ENCODE measurements at places on chromosomes 5 and 9.
A peak's percentile ranks its signal among the peaks of the same experiment; 100 is the strongest.

DNA sequence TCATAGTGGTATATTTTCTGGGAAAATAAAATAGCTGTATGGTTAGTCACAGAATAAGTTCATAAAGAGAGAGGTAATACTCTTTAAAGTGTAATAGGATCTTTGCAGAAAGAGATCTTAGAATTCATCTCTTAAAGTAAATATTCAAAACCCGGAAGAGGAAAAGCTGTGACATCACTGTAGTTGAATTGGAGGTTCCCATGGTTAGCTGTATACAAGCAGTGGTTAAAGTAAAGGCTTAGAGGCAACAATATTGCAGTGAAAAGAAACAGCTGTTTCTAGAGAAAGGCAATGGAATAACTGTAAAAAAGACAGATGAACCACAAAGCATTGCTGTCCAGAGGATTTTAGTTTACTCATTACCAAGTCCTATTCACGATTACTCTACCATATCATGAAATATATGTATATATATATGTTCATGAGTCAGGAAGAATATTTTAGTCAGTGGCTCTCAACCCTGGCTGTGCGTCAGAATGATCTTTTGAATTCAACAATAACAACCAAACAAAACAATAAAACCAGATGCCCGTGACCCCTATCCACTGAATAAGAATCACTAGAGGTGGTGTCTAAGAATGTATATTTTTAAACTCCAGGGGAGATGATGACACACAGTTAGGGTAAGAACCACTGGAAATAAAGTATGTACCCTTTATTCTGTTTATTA, 4.7 kb downstream of the ERCC6L2 start:
- DNase-seq, result peak; percentile 45

DNA sequence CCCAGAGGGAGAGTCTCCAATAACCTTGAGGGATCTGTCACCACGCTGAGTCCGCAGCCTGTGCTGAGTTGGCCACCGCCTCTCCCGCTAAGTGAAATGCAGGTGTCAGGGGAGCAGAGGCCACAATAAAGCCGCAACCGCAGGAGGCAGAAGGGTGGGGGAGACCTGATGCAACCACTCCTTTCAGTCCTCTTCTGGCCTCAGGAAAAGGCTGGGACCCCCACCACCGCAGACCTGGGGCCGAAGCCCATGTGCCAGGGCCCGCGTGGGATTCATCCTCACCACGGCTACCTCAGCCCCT, 576 bp downstream of the MAP1B start:
- DNase-seq, result no peak

DNA sequence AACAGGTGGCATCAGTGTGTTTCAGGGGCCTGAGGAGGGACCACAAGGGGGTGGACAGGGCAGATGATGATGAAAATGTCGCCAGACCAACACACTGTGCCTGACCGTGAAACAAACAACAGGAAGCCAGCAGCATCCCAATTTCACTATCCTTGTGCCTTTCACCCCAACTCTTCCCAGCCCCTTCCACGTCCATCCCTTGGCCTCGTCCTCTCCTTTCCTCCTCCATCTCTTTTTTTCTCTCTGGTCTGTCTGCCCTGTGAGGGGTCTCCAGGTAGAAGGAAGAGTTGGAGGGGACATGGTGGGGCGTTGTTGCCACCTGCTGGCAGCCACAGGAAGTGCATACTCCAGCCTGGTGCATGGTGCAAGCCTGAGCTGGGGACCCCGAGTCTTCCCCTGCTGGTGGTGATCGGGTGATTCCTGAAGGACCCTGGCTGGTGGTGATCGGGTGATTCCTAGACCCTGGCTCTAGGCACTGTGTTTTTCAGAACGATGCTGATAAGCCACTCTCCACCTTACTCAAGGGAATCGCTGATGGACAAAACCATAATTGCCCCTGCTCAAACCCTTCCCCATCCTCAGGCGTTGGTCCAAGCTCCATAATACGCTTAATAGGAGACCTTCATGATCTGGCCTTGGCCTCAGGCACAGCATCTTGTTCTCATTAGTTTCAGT, 21.7 kb upstream of the NSD1 start:
- peak; percentile 37 for DNase-seq

GRCh38 chr5:1735320-1735970, 64.2 kb downstream of the MRPL36 start:
- DNase-seq, result peak; percentile 43

DNA sequence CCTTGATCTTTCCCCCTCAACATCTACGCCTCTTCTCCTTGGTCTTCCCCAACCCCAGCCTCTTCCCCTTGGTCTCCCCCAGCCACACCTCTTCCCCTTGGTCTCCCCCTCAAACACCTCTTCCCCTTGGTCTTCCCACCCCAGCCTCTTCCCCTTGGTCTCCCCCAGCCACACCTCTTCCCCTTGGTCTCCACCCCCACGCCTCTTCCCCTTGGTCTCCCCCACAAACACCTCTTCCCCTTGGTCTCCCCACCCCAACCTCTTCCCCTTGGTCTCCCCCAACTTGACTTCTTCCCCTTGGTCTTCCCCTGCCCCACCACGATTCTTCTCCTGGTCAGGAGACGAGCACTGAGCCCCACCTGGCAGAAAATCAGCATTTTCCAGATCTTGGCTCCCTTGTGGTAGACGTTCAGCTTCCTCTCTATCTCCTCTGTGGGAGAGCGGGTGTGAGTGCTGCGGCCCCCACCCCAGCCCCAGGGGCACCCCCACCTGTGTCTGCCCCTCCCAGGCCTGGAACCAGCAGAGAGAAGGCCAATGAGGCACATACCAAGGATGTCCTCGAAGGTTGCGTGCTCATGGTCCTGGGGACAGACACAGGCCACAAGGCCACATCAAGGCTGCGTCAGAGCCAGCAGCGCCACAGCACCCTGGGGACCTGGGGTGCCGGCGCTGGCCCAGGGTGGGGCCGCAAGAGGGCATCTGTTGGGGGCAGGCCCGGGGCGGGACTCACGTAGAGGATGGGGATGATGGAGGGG, 7.0 kb downstream of the NSMF start:
- no peak for DNase-seq

DNA sequence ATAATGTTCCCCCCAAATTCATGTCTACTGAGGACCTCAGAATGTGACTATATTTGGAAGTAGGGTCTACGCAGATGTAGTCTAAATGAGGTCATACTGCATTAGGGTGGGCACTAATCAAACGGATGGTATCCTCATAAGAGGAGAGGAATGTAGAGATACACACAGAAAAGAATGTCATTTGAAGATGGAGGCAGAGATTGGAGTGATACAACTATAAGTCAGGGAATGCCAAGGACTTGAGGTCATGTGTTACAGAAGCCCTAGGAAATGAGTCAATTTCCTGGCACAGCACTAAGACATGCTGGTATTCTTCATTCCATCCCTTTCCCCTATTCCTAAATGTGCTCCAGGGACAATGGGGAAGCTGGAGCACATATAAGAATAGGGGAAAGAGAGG, 758 bp upstream of the PDCD1LG2 start:
- no peak for DNase-seq

- no peak for DNase-seq
Observed at GRCh38 chr9:13513716-13514444, 234.4 kb upstream of the MPDZ start.

DNA sequence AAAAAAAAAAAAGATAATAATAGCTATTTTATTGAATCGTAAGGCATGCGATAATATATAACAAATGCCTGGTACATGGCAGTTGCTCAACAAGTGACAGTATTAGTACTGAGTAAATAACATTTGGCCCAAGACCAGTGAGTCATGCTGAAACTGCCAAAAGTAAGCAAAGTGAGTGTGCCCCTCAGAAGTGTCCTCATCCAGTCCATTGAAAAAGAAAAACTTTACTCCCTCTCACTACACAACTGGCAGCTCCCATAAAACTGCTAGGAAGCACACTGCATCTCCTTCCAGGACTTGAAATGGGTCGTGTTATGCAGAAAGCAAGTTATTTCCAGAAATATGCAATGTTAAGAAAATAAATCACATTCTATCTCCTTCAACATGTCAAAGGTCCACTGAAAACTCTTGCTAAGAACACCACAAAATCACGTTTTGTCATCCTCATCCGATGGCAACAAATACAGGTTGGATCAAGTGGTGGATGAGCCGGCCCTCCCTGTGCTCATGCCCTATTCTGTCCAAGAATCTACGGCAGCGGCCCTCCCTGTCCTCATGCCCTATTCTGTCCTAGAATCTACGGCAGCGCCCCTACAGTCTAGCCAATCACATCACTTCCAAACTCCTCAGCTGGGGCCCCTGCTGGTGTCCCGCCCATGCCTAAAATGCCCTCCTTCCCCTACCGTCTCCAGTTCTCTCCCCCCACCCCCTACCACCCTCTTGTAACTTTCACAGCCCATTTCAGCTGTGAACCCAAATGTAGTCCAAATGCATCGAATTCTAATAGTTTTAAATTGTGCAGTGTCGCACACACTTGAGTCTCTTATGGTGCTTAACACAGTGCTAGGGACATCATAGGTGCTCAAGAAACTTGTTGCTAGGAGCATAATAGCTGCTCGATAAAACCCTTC, 12.5 kb downstream of the PTCH1 start:
- DNase-seq, result no peak

DNA sequence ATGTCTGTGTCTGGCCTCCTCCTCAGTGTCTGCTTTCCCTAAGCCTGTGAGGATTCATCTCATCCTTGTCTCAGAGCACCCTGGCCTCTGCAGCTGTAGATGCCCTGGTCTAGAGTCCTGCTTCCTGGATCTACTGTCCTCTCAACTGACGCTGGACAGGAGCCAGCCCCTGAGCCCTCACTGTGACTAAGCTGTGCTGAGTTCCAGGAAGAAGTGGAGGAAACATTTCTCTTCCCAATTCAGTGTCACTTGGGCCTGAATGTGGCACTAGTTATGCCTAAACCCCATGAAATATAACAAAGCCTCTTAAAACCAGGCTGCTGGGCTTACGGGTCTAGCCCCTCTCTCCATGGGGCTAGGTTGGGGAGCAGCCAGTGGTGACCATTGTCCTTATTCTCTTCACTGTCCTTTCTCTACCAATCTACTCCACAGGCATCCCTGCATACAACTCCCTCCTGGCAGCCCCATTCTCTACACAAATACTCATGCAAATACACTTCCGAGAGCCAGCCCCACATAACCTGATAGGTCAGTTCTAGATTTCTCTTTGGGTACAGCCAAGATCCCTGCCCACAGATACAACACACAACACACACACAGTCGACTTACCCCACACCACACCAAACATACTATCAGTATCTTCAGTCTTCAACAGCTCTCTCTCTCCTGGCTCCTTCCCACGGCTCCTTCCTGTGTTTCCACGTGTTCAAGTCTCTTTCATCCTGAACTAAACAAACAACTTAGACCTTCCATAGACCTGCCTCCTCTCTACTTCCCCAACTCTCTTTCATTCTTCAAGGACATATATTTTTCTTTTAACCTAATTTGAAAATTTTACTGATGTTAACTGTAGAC, 220.8 kb downstream of the SNX18 start:
- no peak for DNase-seq
